ENCODE measurements at places on chromosomes 4 and X. TPM values are rescaled to one million over a fixed set of nuclear protein-coding genes. Genes with fewer than 3 reads are reported as not detected.

DNA sequence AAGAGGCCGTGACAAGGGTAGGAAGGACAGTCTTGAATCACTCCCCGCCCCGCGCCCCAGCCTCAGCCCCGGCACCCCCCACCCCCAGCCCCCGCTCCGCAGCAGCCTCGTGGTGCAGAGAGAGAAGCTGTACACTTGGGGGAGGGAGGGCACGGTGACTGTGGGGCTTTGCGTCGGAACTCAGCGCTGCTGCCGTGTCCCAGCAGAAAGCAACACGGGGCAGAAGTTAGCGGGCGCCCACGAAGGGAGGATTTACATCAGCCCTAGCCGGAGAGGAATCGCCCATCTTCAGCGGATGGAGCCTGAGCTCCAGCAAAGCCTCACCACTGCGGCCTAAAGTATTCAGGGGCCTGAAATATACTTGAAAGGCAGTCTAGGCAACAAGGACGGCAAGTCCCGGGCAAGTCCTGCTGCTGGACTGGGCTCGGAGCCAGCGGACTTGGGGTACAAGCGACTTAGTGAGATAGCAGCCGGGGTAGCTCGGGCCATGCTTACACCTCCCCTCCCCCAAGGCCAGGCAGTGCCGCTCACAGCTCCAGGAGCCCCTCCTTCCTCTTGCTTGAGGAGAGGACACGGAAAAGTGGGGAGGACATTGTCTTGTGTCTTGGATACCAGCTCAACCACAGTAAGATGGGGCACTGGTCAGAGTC lies 18.5 kb upstream of the OPN1LW start:
- no peak for DNase-seq

Gene MSX1
- 8.3 TPM for total RNA-seq

DNA sequence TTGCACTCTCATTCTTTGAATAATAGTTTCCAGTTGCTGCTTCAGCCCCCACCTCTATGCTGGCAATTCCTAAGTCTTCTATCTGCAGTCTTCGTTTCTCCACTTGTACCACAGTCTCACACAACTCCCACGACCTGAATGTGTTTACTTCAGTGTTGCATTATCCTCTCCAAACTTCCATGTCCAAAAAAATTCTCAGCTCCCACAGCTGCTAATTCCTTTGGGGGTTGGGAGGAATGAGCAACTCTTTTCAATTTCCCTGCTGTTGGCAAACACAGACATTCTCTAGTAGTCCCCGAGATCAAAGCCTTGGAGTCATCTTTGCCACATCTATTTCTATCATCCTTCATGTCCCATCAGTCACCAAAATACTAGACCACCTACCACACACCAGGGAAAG lies 14.4 kb upstream of the CDS1 start:
- DNase-seq: no peak

GRCh38 chr4:154709550-154709949 lies 34.2 kb upstream of the LRAT start:
- DNase-seq: no peak

GRCh38 chrX:64182208-64182607 lies 23.3 kb downstream of the AMER1 start:
- no peak for DNase-seq

GRCh38 chrX:129731228-129731627 lies 7.6 kb upstream of the XPNPEP2 start:
- DNase-seq: no peak

DNA sequence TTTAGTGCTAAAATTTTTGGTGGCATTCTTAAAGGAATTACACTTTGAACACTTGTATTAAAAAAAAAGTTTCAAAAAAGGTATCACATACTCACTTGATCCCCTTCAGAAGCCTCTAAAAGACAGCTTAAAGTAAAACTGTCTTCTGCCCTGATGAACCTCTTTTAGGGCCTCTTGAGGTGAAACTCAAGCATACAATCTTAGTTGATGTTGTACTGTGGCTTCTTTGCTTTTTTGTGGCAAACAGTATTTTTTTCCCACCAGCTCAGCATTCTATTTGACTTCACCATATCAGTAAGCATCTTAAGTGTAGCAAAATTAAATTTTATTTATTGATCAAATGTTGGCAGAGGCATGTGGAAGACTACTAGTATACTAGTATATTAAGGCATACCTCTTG lies 13.7 kb downstream of the SEC24B start:
- no peak for DNase-seq

Gene PPARGC1A
- total RNA-seq: not detected

Gene ARSJ
- 44.1 TPM for total RNA-seq

Gene VCX
- not detected for total RNA-seq

Gene FAM200B
- total RNA-seq: 36.1 TPM

Data from HFFc6 (cell line).